ENCODE measurements at places on chromosomes 6 and 20.

DNA sequence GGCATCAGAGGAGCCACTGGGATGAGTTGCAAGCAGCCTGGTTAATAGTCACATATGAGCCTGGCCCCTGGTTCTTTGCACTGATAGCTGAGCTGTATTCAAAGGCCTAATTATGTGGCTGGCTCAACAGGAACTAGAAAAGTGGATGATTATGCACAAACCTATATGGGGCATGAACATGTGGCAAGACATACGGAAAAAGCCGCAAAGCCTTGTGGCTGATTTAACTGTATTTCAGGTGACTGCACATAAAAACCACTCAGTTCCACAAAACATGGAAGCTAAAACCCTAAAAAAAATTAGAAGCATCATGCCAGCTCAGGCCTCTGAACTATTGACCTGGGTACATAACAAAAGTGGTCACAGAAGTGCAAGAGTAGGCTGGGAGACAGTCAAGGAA is 13.0 kb upstream of the MUC22 start:
- no peak for ATAC-seq

- ATAC-seq: no peak
Observed at GRCh38 chr20:63059684-63060056, 52.9 kb upstream of the BHLHE23 start.

DNA sequence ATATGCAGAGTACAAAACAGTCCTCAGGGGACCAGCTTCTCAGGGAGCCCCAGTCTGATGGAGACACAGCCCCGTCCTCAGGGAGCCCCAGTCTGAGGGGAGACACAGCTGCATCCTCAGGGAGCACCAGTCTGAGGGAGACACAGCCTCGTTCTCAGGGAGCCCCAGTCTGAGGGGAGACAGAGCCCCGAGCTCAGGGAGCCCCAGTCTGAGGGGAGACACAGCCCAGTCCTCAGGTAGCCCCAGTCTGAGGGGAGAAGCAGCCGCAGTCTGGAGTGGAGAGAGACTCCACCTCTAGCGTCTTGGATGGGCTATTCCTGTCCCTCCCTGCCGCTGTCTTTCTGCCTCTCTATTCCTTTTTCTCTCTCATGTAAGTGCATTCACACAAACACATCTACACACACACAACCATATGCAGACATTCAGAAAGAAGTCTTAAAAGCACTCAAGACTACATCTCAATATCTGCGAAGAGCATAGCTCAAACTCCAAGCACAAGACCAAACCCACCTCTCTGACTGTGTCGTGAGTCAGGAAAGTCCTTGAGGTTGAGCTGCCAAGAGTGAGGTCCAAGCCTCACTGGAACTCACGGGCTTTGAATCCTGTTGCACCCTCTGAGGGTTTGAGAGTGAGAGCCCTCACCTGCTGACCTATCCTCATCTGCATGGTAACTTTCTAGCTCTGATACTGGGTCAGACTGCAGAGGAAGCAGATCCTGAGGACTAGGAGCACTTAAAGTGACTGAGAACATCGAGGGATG is 53.1 kb upstream of the SAYSD1 start:
- ATAC-seq: no peak

GRCh38 chr20:64042054-64042781 is 6.2 kb downstream of the C20orf204 start:
- no peak for ATAC-seq

GRCh38 chr6:85458782-85459181 is 8.9 kb downstream of the NT5E start:
- no peak for ATAC-seq

- no peak for ATAC-seq
Observed at GRCh38 chr20:7775072-7775471, 165.2 kb downstream of the HAO1 start.

DNA sequence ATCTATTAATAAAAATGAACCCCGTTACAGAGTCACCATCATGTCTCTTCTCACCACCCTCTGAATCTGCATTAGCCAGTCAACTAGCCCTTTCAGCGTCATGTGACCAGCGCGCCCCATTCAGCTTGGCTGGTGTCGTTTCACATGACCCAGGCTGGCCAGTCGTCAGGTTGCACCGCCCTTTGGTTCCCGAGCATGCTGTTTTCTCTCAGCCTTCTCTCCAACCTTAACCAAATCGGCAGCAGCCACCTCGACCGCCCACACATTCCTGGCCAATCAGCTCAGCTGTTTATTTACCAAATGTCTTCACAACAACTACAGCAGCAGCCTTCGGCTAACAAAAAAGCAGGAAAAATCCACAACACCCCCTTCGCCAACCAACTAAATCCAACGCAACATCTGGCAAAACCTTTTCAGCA is 5.6 kb downstream of the SRSF3 start:
- ATAC-seq: peak; percentile 55

GRCh38 chr20:43923322-43923721 is 8.7 kb downstream of the TOX2 start:
- no peak for ATAC-seq

DNA sequence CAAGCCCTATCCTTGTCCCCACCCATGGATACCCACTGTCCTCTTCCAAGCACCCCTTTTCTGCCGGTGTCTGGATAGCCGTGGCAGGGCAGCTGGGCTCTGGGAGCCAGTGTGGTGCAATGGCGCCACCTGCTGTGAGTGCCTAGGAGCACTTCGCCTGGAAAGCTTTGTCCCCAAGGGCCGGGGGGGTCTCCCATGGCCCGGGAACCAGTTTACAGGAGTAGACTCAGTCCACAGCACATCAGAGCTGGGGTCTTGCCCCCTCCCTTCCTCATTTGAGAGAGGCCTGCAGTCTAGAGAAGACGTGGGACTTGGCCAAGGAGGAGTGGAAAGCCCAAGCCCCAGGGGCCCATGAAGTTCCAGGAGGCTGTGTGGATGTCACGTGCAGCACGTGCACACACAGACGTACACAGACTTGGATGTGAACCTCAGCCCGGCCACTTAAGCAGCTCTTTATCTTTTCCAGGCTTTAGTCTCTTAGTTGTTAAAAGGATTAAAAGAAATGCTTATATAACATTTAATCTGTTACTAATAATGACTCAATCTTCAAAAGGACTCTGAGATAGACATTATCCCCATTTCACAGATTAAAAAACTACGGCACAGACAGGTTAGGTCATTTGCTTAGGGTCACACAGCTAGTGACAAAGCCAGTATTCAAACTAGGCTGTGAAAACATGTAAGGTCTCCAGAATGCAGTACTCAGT is 40.9 kb upstream of the CDH22 start:
- peak; percentile 72 for ATAC-seq

DNA sequence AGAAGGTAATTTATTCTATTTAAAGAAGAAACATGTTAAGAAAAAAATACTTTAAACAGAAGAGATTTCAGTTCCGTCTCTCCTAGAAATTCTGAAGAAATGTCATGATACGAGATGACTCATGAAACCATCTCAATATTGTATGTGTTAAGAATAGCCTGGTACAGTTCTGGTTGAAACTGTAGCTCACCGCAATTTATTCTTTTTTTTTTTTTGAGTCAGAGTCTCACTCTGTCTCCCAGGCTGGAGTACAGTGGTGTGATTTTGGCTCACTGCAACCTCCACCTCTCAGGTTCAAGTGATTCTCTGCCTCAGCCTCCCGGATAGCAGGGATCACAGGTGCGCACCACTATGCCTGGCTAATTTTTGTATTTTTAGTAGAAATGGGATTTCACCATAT is 103.3 kb downstream of the ARHGAP18 start:
- no peak for ATAC-seq

DNA sequence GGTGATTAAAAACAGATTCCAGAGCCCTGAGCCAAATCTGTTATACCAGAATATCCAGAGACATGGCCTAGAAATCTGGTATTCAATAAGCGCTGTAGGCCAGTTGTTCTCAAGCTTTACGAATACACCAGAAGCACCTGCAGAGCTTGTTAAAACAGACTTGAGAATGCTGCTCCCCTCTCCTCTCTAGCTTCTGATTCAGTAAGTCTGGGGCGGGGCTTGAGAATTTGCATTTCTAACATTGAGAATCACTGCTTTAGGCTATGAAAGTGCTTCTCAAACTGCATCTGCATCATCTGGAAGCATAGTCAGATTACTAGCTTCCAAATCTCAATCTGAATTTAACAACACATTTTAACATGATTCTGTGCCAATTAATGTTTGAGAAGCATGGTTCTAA is 20.5 kb upstream of the MAN1A1 start:
- ATAC-seq: no peak

DNA sequence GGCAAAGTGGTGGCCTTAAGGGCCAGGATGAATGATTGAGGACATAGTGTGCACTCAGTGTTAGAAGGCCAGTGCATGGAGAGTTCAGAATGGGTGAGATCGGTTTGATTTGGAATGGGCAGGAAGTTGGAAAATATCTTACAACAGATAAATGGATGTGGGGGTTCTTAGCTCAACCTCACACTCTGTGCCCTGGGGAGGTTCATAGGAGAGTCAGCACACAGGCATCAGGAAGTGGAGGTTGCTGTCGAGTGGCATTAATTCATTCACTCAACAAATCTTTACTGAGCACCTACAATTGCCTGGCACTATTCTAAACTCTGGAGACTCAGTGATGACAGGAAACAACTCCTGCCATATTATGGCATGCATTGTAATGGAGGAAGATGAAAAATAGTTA is 313.7 kb upstream of the SUPT3H start:
- no peak for ATAC-seq
